Globus pallidus (tissue), 1 donor: ENCODE measurements at places on chromosomes 13 and 19.

DNA sequence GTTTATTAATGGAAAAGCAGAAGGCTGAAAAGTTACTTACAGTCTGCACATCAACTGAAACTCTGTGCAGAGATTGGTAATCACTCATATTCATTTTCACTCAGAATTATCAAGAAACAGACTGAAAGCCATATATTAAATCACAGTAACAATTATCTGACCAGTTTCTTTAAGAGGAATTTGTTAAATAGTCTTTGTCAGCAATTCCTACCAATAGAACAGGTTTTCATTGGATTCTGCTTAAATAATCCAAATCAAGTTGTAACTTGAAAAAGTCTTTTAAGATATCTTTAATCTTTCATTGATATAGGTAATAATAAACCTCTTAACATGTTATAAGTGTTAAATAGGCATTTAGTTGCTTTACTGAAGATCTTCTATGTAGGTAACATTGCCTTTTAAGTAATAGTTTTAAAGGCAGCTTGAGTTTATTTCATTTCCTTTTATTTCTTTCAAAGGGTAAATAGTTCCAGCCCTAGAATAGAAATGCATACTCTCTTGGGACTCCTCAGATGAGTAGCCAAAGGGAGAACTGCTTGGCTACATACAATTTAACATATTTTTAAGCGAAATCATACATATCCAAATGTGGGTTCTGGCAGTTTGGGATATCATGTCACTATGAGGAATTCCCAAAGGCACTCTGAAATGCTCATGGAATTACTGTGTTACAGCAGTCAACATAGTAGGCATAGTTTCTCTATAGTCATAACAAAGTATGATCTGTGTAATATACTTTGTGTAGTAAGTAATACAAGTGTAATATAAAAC is 326.0 kb upstream of the SPRY2 start:
- no peak for DNase-seq

GRCh38 chr19:4088975-4089374 is 22.3 kb upstream of the ZBTB7A start:
- DNase-seq, result no peak

- DNase-seq, result no peak
Observed at GRCh38 chr13:101429733-101430132, 13.4 kb upstream of the NALCN start.

GRCh38 chr19:49475995-49476880 is 2.2 kb downstream of the FLT3LG start:
- no peak for DNase-seq

GRCh38 chr13:66443926-66444325 is 786.2 kb downstream of the PCDH9 start:
- DNase-seq, result no peak

DNA sequence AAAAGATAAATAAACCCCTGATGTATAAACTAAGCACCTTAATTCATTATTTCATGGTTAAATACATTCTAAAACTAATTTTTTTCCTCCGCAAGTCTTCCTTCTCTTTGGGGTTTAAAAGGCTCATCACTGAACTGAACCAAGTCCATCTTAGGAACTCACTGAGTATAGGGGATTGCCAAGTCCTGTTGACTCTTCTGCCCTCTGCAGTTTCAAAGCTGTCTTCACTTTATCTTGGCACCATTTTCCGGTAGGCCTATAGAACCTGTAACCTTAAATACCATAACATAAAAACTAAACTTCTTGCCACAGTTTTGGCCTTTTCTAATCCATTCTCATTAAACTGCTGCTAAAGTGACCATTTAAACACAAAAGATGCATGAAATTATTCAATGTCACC is 66.5 kb upstream of the USPL1 start:
- DNase-seq, result peak; percentile 29

GRCh38 chr19:22605275-22606211 is 28.6 kb upstream of the ZNF492 start:
- no peak for DNase-seq

DNA sequence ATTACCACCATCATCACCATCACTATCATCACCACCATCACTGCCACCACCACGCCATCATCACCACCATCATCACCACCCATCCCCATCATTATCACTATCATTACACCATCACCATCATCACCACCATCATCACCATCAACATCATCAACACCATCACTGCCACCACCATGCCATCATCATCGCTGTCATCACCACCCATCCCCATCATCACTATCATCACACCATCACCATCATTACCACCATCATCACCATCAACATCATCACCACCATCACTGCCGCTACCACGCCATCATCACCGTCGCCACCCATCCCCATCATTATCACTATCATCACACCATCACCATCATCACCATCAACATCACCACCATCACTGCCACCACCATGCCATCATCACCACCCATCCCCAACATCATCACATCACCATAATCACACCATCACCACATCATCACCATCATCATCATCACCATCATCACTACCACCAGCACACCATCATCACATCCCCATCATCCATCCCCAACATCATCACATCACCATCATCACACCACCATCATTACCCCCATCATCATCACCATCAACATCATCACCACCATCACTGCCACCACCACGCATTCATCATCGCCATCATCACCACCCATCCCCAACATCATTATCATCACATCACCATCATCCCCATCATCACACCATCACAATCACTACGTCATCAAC is 61.7 kb downstream of the TUBGCP3 start:
- no peak for DNase-seq

DNA sequence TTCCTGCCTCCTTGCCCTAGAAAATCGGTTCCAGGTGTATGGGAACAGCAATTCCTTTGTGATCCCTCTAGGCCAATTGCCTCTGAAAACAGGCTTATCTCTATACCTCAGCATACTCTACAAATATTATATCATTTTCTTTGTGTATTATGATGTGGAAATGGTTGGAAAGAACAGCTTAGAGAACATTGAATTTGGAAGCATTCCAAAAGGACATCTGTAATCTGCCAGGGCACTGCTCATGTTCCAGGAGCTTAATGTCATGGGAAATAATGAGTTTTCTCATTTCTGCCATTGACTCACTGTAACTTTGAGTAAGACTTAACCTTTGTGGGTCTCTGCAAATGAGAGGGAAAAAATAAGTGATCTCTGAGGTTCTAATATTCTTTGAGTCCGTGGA is 147.3 kb downstream of the UFM1 start:
- no peak for DNase-seq

GRCh38 chr13:38804061-38804460 is 117.2 kb downstream of the FREM2 start:
- DNase-seq, result no peak

DNA sequence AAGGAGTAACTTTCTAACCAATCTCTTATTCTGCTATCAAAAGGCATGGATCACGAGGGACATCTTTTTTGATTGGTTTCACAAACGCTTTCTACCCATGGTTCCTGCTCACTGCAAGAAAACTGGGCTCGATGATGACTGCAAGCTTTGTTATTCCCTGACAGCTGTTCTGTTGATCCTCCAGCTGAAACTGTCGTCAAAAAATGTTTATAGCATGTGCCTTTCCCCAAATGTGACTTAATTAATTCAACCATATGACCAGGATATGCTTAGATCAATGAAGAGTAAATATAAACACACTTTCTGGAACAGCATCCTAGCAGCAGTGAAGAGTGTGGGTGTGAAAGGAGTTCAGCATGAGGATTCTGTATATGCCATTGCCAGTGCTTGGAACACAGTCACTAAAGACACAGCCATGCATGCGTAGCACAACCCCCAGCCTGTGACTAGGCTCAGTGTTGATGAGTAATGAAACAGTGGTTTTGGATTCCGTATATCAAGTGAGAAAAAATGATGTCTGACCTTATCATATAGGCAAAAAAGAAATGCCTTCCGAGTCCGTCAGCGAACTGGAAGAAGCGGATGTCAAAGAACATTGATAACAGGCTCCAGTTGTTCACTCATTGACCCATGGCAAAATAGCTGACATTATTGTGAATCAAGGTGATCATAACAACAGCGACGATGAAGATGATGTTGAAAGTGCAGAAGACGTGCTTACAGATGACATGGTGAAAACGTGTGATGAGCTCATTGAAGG is 347.4 kb downstream of the FGF9 start:
- DNase-seq, result no peak

- DNase-seq, result no peak
Observed at GRCh38 chr19:49497047-49497788, 984 bp downstream of the RPS11 start.
